Right cardiac atrium (tissue), 5 donors: ENCODE measurements at places on chromosomes 16 and 17. TPM values are rescaled to one million over a fixed set of nuclear protein-coding genes. Genes with fewer than 3 reads are reported as not detected.

Gene CCL13
- 1.0 TPM for total RNA-seq

Gene AXIN2
- 31.1 TPM for total RNA-seq

Gene CD300LB
- not detected for total RNA-seq

Gene KRT28
- total RNA-seq: not detected
